ENCODE measurements at places on chromosomes 2 and 18.

DNA sequence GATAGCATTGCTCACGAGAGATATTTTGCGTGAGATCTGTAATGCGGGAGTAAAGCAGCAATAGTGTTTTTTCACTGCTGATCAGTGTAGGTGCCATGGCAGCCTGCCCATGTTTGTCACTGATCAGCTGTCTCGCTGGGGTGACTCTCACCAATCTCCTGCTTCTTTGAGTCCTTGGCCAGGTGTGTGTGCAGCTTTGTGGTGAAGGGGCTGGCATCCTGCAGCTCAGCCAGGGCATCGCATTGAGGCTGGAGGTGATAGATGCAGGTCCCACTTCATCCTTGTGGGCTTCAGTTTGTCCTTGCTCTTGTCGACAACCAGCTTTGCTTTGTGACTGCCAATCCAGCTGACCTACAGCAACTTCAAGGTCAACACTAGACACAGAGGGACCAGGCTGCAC lies 258.3 kb upstream of the CXCR4 start:
- DNase-seq: no peak

GRCh38 chr2:232545511-232546375 lies 4.6 kb downstream of the TIGD1 start:
- DNase-seq: no peak

GRCh38 chr2:12539776-12540562 lies 176.8 kb upstream of the TRIB2 start:
- DNase-seq: no peak

DNA sequence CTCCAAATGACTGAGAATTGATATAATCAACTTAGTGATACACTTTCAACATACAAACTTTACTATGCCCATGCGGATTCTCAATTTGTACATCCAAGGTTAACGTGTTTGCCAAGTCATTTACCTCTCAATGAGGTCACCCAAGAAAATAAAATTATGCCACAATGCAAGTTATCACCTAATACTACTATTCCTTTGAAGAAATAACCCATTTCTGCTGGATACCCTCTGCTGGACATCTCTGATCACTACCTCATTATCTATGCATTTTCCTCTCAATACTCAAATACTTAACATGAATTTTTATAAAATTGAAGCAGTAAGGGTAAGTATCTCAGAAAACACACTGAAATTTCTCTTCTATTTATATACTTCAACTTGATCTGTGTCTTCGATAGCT lies 12.7 kb downstream of the HNRNPLL start:
- no peak for DNase-seq

DNA sequence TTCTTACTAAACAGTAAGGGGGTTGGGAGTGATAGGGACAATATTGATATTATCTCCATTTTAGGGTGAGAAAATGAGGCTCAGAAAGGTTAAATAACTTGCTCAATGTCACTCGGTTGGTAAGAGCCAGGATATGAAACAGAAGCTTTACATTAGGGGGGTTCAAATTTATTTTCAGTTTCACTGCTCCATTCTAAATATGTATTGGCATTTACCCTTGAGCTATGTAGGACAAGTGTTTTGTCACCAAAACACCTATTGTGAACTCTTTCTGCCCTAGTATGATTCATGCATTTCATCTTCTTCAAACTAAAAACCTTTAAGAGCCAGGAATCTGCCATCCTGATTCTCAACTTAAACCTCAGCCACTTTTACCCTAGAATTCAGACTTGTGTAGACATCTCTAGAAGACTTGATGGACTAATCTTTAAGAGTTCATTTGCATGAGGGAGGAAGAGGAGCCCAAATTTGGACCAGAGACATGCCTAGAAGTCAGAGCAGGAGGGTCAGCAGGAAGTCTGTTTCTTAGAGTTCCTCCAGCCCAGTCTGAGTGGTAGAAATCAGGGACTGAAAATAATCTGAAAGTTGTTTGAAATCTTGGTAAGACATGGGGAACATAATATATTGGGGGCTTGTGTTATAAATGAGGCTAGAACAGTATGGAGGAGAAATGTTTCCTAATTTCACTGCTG lies 129.4 kb upstream of the ATP5MC3 start:
- no peak for DNase-seq

DNA sequence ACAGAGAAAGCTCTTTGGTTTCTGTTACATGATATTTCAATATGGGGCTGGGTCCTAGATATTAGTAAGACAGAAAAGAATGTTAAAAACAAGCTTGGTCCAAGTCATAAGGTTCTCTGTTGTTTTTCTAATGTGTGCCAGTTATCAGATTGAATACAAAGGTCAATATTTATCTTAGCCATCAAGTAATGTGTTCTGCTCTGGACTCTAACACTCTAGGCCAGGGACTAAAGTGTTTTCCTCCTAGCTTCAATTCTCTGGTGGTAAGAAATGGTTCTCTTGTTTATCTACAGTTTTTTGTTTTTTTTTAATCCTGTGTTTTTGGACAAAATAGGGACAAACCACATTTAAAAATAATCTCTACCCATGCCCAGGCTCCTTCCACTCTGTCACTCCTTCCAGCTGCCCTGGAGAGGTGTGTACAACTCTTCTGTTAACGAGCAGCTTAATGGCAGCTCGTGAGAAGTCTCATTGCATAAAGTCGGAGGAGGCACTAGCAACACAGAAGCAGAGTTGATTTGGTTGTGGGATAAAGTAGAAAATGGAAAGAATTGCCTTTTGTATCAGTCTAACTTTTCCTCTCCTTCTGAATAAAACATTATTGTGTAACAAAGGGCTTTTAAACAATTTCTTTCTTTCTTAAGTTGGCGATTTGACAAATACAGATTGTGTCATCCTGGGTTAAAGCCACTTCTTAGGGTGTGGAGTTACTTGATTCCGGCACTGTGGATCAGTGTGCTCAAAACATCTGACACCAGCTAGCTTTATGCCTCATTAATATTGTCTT lies 8.0 kb upstream of the SESTD1 start:
- DNase-seq: peak; percentile 11

DNA sequence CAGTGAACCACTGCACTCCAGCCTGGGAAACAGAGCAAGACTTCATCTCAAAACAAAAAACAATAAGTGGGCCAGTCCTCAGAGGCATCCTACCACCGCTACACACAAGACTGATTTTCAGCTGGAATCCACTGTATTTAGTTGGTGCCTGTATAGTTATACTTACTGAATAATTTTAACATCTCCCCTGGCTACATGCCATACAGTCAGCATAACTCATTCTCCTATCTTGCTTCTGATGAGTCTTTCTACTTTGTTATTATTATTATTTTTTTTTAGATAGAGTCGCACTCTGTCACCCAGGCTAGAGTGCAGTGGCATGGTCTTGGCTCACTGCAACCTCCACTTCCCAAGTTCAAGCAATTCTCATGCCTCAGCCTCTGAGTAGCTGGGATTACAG lies 19.9 kb upstream of the CAB39 start:
- DNase-seq: no peak

DNA sequence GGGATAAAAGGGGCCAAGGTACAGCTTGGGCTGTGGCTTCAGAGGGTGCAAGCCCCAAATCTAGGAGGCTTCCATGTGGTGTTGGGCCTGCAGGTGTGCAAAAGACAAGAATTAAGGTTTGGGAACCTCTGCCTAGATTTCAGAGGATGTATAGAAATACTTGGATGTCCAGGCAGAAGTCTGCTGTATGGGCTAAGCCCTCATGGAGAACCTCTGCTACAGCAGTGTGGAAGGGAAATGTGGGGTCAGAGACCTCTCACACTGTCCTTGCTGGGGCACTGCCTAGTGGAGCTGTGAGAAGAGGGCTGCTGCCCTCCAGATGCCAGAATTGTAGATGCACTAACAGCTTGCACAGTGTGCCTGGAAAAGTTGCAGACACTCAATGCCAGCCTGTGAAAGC lies 880.6 kb upstream of the ID2 start:
- DNase-seq: no peak

DNA sequence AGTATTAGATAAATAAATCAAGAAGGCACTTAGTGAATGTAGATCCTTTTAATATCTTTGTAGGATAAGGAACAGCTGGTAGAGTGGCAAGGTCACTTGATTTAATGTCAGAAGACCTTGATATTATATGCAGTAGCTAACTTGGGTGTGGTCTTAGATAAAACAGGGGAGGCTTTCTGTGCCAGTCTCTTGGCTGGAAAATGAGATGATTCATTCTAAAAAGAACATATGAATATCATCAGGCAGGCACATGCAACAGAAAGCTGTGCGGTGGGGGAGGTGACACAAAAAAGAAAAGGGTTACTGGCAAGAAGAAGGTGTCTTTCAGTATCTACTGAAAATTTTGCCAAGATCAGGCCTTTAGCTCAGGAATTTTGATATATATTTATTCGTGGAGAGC lies 931.7 kb upstream of the CELF4 start:
- DNase-seq: no peak

GRCh38 chr2:222470802-222471468 lies 46.6 kb downstream of the SGPP2 start:
- DNase-seq: no peak

DNA sequence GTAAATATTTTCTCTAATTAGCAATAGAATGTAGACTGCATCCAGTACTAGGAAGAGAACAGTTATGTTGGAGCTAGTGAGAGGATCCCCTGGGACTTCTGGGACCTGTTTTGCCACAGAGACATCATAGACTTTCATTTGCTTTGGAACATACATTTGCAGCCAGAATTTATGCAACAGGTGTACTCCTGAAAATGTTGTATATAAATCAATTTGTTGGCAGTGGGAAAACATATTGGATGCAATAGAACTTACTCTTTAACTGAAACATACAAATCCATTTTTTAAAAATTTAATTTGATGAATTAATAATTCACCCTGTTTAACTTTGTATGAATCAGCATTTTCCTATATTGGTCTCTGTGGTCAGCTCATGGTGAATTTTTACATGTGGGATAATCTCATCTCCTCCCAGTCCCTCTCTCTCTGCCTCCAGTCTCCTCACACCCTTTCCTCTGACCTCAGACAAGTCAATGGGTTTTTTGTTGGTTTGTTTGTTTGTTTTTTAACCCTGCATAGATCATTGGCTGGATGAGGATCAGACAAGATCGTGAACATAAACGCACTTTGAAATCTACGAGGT lies 263.0 kb downstream of the LPIN1 start:
- DNase-seq: no peak

- DNase-seq: no peak
Observed at GRCh38 chr2:172288603-172289002, 138.8 kb upstream of the ITGA6 start.

- DNase-seq: no peak
Observed at GRCh38 chr2:127609031-127609751, 36.8 kb upstream of the GPR17 start.

DNA sequence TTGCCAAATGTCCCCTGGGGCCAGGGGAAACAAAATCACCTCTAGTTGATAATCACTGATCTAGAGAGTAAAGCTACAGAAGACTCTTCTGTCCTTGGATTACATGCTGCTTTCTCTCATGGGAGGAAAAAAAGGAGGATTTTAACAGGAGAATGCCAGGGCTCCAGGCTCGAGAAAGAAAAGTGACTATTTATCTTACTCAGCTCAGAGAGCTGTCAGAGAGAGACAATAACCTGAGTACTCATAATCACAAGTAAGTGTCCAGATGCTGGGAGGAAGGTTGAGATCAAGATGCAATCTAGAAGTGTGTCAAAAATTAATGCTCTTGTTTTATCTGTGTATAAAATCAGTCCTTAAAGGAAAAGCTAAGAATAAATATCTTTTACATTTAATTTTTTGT lies 133.3 kb downstream of the PTRHD1 start:
- peak; percentile 16 for DNase-seq

- no peak for DNase-seq
Observed at GRCh38 chr2:64374686-64375085, 79.3 kb upstream of the LGALSL start.

GRCh38 chr2:189096769-189097447 lies 82.7 kb downstream of the COL5A2 start:
- DNase-seq: no peak

DNA sequence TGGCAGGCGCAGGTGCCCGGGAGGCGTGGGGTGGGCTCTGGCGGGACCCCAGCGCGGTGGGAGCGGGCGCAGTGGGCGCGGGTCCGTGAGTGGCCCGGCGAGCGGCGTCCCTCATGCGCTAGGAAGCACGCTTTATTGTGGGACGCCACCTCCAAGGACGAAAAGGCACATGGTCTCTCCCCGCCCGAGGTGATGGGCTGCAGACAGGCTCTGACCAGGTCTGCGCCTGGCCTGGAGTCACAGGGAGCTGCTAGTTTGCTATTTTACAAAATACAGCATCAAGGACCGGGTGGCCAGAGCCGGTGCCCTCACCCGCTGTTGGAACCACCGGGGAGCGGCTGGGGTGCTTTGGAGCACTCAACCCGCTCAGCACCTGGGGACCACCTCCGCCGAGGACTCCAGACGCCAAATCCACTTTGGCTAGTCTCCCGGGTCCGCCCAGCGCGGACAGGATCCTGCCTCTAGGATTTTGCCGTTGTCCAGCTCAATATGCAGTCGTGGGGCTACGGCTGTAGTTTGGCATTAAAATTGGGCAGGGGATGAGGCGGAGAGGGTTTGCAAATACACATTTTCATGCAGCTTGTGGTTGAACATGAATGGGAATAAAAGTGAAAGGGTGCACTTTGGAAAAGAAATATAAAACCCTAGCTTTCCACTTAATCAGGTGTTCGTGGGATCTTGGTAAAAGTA lies 65.4 kb downstream of the LRRFIP1 start:
- DNase-seq: peak; percentile 55

GRCh38 chr2:74548900-74549826 lies 4.6 kb downstream of the LOXL3 start:
- DNase-seq: peak; percentile 85

DNA sequence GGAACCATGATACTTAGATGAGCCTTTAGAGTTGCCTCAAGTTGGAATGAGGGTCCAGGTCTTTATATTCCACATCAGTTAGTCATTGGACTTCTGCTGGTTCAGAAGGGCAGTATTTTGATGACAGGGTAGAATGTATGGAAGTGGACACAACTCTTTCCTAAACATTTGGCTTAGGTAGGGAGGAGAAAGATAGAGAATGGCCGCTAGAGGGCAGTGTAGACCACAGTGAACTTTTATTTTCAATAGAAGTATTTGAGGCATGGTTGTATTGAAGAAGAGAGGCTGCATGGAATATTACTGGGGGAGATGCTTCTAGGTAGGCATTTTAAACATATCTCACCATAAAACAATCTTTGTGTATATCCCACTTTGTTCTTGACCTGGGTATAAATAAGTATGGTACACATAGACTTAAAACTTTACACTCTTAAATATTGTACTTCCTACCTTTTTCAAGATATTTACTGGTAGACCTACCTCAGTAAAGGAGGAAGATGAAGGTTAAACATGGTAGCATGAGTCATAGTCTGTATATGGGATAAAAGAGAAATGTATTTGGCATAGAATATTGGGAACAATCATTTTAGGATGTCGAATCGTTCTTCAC lies 497.6 kb upstream of the FAM98A start:
- peak; percentile 79 for DNase-seq

DNA sequence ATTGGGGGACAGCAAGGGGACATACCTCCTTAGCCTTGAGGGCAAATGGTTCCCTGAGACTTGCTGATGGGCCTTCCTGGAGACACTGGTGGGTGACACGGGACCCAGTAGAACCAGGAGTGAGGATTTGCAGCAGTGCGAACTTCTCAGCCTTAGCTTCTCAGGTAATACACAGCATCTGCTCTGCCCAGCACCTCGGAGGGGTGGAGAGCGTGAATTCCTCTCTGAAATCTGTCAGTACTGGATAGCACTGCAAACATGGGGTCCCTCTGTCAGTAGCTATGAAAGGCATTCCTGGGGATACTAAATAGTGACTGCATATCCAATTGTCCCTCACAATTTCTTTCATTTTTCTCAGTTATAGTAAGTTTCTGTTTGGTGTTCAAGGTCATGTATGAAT lies 151.7 kb downstream of the GBX2 start:
- DNase-seq: no peak

- no peak for DNase-seq
Observed at GRCh38 chr2:152309352-152310214, 25.4 kb upstream of the FMNL2 start.

GRCh38 chr2:96517079-96517478 lies 11.9 kb upstream of the NEURL3 start:
- no peak for DNase-seq

Data from neural progenitor cell (in vitro differentiated cells).